ENCODE measurements at places on chromosomes 7 and 10.
A peak's percentile ranks its signal among the peaks of the same experiment; 100 is the strongest.

DNA sequence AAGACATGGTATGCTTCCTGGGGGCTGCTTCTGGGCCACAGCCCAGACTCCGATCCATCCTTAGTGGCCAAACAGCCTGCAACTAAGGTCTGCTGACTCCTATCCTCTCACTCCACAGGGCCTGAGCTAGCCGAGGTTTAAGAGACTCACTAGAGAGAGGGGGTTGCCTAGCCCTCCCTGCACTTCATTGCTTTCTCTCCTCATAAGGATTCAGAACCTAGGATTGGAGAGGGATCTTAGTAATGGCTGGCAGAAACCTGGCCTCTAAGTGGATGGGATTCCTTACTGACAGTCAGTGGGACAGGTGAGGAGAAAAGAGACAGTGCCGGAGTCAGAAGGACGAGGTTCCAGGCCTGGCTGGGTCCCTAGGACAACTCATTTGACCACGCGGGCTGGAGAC lies 8.2 kb upstream of the DDIT4 start:
- DNase-seq, result no peak

DNA sequence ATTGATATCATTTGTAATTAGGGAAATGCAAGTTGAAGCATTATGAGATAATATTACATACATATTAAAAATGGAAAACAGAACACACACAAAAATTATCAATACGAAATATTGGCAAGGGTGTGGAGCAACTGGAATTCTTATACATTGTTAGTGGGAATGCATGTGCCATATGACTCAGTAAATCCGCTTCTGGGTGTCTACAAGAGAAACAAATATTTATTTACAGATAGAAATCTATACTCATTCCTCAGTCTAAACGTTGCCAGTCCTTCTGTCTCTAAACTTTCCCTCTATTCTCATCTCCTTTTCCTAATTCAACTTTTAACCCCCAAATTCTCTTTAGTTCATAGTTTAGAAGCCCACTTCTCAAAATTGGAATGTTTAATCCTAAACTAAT lies 170.4 kb upstream of the LRRTM3 start:
- no peak for DNase-seq

- no peak for DNase-seq
Measured at GRCh38 chr7:98227939-98228338, 16.7 kb downstream of the BHLHA15 start.

GRCh38 chr10:132994185-132994796 lies 51.9 kb upstream of the CFAP46 start:
- DNase-seq, result peak; percentile 30

GRCh38 chr7:121447243-121447910 lies 51.3 kb upstream of the FAM3C start:
- DNase-seq, result peak; percentile 20

DNA sequence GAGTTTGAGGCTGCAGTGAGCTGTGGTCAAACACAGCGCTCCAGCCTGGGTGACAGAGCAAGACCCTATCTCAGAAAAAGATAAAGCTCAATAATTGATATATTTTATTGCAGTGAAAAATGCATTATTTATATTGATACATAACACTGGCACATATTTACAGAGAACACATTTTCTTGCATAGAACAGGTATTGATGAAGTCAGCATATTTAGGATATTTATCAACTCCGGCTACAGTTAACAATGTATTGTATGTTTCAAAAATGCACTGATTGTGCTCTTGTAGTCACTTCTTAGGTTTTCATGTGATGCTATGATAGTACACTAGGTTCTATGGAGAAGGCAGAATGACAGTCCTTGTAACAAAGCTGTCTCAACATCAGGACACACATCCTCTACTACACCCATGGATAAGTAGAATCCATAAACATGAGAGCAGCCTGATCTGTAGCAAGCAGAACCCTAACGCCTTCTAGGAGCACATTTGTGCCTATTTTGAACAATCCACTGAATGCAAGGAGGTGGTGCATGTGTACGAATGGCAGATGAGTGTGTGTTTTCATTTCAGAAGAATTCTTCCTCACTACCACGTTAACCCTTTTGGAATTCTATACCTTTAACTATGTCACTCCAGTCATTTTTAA lies 586.1 kb upstream of the CELF2 start:
- DNase-seq, result no peak

- DNase-seq, result no peak
Measured at GRCh38 chr10:118827466-118828155, 72.8 kb upstream of the CACUL1 start.

GRCh38 chr10:9869205-9869604 lies 1148.5 kb upstream of the CELF2 start:
- DNase-seq, result peak; percentile 58

- no peak for DNase-seq
Measured at GRCh38 chr10:27680006-27680557, 65.5 kb downstream of the MKX start.

- DNase-seq, result no peak
Measured at GRCh38 chr7:143426479-143427142, 16.6 kb upstream of the TAS2R60 start.

- no peak for DNase-seq
Measured at GRCh38 chr7:35905555-35905954, 104.7 kb downstream of the SEPTIN7 start.

DNA sequence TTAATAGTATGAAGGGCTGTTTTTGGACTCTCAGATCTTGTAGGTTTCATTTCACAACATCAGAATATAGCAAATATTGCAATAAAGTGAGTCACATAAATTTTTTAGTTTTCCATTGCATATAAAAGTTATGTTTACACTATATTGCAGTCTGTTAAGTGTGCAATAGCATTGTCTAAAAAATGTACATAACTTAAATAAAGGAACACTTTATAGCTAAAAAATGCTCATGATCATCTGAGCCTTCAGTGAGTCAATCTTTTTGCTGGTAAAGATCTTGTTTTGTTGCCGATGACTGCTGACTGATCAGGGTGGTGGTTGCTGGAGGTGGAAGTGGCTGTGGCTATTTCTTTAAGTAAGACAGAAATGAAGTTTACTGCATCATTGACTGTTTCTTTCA lies 42.0 kb downstream of the ABCA13 start:
- DNase-seq, result peak; percentile 5

- DNase-seq, result no peak
Measured at GRCh38 chr7:30815951-30816644, 44.9 kb downstream of the MINDY4 start.

DNA sequence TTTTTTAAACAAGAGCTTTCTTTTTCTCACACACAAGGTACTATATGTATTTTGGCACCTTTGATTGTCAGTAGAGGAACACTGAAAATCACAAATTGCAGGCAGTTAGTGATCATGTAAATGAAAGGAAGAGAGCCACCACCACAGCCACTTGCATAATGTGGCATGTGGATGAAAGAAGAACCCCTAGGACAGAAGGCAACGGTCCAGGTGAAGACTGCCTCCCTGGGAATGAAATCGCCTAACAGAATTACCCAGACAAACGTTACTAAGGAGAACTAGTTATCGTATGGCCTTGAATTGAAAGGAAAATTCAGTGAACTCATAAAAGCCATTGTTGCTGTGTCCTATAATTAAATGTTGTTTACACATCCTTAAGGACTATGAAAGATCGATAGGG lies 41.2 kb upstream of the PTPRZ1 start:
- no peak for DNase-seq

DNA sequence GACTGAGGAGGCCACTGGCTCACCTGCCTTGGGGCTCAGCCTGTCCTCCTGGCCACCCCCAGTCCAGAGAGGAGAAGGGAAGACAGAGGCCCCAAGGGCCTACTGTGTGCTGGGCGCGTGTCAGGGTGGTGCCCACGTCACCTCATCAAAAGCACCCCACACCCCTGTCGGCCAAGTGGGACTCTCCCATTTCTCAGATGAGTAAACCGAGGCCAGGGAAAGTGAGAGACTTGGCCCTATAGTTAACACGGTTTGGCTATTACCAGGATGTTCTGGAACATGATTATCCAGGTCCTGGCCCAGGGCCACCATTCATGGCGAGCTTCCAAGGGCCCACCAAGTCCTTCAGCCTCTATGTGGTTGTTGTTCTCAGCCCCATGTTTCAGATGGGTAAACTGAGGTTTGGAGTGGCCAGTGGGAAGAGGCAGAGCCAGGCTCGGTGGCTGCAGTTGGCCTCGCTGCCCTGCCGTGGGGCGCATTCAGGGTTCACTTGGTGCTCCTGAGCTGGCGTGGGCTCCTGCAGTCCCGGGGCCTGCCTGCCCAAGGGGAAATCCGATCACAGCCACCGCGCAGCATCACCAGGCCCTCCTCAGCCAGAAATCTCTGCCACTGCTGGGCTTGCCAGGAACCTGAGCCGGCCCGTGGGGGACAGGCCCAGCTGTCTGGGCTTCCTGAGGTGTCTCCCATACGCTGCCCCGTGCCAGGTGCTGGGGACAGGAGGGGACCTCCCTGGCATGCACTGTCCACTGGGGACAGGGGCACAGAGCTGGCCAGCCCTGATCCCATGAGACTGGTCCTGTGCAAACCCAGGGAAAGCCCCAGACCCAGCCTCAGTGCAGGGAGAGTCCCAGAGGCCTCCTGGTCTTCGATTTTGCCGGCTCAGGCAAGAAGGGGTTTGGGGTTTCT lies 117.7 kb upstream of the TNRC18 start:
- no peak for DNase-seq

DNA sequence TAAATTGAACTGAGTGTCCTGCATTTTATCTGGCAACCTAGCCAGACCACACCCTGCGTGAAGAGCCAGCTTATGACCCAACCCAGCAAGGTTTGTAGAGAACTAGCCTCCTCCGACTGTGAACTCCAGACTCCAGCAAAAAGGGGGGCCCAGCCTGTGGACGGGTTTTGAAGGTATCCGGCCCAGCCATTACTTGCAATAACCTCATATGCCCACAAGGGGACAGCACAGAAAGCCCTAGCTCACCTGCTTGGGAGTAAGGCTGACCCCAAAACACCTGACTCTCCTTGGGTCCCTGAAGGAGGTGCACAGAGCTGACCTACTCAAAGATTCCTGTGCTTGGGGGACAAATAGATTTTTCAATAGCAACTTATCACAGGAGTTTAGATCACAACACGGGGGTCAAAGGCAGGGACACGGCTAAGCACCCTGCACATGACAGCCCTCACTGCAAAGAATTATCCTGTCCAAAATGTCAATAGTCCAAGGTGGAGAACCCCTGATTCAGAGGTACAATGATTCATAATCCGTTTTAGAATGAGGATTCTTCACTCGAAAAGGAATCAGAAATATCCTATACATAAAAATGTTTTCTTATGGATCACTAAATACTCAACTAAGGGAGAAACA lies 4.6 kb downstream of the TRPV6 start:
- peak; percentile 11 for DNase-seq

GRCh38 chr10:9786576-9786975 lies 1231.1 kb upstream of the CELF2 start:
- peak; percentile 42 for DNase-seq

GRCh38 chr7:90988516-90988915 lies 275.7 kb upstream of the FZD1 start:
- no peak for DNase-seq

DNA sequence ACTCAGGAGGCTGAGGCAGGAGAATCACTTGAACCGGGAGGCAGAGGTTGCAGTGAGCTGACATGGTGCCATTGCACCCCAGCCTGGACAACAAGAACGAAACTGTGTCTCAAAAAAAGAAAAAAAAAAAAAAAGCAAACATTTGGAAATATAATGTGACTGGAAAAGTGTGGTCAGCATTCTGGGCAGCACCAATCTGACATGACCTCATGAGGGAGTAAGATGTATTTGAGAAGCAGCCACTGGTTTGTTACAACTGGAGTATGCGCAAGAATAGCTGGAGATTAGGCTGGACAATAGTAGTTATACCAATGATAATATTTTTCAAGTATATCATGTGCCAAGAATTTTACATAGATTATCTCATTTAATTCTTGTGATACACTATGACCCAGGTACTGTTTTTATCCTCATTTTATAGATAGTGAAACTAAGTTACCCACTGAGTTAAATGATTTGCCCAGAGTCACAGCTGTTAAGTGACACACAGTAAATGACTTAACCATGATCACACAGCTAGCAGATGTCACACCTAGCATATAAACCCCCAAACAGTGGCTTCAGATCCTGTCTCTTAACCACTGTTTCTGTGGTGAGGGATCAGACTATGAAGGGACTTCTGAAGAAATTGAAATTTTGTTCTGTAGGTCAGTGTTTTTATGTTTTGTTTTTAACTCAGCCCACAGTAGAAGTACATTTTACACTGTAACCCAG lies 11.1 kb downstream of the MCU start:
- peak; percentile 71 for DNase-seq

DNA sequence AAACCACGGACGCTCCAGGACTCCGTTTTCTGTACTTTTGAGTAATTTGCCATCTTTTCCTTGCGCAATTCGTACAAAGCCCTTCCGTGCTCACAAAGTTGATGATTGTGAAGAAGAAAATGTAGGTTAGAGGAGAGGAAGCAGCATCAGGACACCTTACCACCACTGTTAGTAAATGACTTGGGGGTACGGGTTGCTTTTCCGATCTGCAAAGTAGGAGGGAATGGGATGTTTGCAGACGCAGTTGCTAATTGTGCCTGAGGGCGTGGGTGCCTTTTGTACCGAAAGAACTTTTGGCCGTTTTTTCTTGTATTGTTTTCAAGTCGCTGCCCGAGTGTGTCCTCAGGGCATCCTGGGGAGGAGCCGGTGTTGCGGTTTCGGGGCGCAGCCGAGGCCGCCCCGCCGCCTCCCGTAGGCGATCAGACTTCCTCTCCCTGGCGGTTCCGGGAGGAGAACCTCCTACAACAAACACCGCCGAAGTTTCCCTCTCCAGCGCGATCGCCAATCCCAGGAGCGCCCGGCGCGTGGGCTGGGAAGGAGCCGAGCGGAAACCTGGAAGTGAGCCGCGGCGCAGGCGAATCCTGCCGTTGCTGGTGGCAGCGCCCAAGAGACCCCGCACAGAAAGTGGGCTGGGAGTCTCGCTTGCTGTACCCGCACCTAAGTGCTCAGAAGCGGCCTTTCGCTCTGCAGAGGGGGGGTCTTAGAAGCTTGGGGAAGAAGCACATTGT lies 1.0 kb downstream of the PRR15 start:
- peak; percentile 23 for DNase-seq

DNA sequence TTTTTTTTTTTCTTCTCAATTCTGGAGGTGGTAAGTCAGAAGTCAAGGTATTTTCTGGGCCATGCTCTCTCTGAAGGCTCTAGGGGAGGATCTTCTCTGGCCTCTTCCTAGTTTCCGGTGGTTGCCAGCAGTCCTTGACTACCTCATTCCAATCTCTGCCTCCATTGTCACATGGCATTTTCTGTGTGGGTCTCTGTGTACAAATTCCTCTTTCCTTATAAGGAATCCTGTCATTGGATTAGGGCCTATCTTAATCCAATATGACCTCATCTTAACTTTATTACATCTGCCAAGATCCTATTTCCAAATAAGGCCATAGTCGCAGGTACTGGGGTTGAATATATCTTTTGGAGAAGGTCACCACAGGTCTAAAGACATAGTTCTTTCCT lies 129.3 kb upstream of the PRR15 start:
- DNase-seq, result peak; percentile 8

- DNase-seq, result no peak
Measured at GRCh38 chr10:47379445-47379785, 4.7 kb downstream of the ZNF488 start.

GRCh38 chr10:100899171-100899570 lies 13.6 kb upstream of the SLF2 start:
- DNase-seq, result no peak

DNA sequence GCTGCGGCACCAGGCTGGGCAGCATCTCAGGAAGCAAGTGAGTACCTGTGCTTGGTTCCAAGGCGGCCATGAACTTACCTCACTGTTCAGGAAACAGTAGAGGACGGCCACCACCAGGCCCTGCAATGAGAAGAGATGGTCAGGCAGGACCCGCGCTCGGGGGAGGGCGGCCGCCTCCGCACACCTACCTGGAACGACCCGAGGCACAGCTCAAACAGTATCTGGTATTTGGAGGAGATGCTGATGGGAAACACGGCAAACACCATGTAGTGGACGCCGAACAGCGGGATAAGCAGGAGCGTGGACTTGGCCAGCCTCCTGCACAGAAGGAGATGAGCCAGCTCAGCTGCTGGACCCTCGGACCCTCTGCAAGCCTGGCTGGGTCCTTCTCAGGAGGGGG lies 112.9 kb downstream of the VIPR2 start:
- DNase-seq, result no peak
